Stimulated activated CD8-positive, alpha-beta memory T cell treated with anti-CD3 and anti-CD28 coated beads, Interleukin-4, amount 100 ng/mL, for 4 hours (primary cell): ENCODE measurements at places on chromosomes 1 and 21.

DNA sequence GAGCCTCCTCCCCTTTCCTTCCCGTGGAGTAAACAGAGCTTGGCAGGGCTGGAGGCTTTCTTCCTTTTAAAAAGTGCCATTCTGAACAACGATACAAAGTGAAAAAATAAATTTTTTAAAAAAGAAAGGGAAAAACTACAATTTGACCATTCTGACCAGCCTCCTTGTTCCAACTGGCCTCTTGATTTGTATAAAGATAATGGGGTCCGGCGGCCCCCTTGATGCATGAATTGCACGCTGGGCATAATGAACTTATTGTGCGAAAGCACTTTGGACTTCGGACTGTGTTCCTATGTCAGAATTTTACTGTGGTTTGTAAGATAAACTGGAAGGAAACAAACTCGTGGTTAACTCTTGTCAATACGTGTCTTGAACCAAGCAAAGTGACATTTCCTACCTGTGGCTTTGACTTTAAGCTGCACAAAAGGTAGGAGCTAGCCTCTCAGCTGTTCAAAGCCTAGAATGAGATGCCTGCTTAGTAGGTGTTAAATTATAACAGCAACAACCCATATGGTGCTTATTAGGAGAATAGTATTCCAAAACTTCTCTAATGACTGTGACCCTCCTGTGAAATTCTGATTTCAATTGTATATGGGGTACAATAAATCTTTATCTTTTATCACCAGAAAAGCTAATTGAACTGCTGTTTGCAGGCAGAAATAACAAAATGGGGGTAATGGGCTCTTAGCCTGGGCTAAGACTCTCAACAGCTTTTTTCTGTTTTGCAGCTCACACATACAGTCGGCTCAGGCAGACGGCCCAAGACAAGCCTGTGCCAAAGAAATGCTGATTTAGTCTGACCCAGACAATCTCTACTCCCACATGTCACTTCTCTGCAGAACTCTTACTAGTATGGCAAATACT is 9.3 kb downstream of the IRF2BP2 start:
- DNase-seq = no peak

GRCh38 chr21:38363693-38364092 is 106.9 kb downstream of the KCNJ15 start:
- DNase-seq = no peak

DNA sequence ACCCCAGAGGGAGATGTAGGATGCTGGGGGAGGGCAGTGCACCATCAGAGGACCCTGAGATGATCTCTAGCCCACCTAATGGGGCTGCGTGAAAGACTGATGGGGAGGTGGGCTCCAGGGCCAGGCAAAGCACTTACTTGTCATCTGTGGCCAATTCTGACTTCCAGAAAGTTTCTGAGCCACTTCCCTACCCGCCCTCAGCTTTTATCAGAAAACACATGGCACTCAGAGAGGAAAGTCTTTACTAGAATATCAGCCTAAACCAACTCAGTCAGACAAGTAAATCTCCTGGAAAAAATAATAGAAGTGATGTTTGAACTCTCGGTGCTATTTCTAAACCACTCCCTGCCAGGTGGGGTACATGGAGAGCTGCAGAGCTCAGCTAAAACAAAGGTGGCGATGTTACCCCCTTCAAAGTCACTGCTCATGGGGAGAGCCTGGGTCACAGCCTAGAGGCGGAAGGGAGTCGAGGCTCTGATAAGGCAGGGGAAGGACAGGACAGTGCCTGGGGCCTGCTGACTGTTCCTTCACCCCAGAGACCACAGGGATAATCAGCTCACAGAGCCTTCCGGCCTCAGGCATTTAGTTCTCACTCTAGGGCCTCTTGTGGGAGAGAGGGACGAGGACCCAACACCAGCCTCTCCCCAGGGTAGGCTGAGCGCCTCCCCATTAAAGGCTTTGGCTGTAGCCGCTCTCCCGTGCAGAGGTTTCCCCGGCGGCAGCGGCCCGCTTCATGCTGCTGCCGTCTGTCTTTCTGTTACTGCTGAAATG is 14.2 kb downstream of the SMIM12 start:
- DNase-seq = no peak

GRCh38 chr1:53943090-53943489 is 2.4 kb downstream of the IFT25 start:
- DNase-seq = no peak

DNA sequence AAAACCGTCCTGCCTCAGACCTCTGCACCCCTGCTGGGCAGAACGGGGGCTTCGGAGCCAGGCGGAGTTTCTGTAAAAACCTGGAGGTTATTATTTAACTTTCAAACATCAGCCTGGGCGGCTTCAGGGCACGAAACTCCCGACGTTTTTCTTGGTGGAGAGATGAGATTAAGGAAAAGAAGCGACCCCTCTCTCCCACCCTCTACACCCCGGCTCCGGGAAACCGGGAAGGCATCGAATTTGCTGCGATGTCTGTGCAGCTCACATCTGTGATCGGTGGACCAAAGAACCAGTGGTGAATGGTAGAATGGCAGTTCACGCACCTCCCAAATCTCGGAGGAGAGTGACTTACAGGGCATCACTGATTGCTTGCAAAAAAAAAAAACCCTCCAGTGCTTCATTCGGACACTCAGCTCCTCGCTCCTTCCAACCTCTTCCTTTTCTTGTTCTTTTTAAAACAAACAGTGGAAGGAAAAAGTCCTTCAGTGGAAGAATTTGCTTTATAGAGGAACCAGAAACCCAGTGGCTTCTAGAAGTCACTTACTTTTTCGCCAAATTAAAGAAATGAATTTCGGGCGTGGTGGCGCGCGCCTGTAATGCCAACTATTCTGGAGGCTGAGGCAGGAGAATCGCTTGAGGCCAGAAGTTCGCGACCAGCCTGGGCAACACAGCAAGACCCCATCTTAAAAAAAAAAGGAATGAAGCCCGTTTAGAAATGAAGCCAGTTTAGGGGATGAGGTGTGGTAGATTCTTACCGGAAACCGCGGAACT is 884 bp downstream of the PHACTR4 start:
- no peak for DNase-seq

DNA sequence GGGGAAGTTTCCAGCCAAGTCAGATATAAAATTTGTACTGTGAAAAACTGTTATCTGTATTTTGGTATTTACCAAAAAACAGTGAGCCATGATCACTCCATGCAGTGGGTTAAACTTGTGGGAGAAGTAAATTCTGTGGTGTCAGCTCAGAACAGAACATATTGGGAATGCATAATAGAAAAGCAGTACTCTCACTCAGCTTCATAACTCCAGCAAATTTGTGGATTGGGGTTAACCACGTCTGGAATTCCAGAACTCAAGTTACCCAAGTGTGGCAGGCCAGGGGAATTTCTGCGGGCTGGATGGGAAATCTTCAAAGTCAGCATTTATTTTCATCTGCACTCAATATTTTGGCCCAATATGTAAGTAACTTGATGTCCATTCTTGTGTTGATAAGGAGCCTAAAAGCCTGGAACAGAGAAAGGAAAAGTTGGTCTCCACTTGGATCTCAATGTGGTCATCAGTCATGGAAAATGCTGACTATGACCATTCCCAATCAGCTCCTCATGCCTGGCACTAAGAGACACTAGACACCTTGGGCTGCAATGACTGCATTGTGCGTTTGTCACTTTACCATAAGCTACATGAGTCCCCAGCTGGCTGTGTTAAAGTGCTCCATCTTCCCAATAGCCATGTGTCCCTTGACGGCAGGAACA is 39.1 kb upstream of the ENAH start:
- no peak for DNase-seq

DNA sequence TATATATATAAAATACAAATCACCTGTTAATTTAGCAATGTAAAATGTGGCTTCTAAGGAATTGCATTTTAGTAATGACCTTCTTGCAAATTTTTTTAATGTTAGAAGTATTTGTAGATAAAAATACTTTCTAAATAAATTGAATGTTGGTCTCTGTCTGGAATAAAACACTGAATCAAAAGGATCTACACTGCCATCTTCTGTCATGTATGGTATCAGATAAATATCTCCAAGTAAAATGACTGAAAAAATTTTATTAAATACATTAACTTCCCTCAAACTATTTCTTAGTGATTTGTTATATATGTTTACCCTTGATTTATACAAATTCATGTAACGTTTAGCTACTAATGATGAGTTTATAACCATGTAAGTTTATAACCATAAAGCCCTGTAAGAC is 2029.3 kb downstream of the MRPL39 start:
- DNase-seq = no peak

DNA sequence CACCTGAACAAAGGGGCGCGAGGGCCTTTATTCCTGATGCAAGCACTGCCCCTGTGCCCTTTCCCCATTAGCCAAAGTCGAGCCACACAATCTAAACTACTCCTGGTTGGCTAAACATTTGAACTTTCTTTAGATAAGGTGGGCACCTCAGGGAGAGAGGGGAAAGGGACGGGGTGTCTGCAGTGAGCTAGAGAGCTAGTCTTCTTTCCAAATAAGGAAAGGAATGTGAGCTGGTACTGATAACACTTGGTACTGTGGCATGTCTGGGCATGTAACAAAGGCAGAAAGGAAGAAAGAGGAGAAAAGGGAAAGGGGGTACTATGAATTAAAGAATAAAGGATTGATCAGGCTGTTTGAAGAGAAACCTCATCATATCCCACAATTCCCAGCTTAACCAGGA is 62.8 kb downstream of the OVGP1 start:
- DNase-seq = no peak

DNA sequence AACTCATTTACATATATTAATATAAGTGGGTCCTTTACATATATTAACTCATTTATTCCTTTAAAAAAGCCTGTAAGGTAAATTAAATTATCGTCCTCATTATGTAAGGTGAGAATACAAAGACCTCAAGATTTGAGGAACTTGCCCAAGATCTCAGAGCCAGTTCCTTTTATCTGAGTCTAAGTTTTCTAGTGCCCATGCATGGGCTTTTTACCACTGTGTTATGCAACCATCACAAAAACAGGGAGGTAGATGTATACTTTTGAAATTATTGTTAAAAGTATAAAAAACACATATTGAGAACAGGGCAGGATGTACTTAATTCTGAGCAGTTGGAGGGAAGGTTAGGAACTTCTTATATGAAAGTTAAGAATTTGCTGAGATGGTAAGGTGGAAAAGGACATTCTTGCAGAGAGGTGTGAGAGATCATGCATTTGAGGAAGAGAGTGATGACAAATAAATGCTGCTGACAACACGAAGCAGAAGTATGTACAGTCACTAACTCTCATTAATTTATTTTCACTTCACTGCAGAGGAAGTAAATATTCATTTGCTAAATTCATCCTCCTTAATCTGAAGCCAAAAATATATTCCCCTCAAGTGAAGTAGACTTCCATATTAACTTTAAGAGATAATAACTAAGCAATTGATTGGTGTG is 28.9 kb upstream of the LYPLAL1 start:
- DNase-seq = no peak

DNA sequence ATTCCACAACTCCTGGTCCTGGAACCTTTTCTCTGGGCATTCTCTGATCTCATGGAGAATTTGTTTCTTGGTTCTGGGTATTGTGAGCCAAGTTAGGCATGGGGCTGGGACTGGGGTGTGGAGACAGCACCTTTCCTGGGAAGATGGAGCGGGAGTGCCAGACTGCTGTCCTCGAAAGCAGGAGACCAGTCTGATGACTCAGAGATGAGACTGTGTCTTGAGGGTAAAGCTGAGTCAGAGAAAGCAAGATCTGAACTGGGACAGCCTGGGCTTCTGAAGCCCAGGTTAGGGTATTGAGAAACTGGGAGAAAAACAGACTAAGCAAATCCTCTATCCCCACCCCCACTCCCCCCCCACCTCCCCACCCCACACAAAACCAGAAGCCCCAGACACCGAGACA is 2.2 kb upstream of the KANK4 start:
- no peak for DNase-seq

- DNase-seq = no peak
These were observed 35.9 kb upstream of the MTMR11 start for GRCh38 chr1:149972547-149972946.

GRCh38 chr21:20661246-20661645 is 337.0 kb upstream of the NCAM2 start:
- no peak for DNase-seq

GRCh38 chr1:238466459-238466858 is 575.7 kb upstream of the ZP4 start:
- no peak for DNase-seq

- no peak for DNase-seq
These were observed 19.2 kb downstream of the EFCAB14 start for GRCh38 chr1:46699666-46700065.

- no peak for DNase-seq
These were observed 17.3 kb downstream of the LRRC52 start for GRCh38 chr1:165560883-165561656.

DNA sequence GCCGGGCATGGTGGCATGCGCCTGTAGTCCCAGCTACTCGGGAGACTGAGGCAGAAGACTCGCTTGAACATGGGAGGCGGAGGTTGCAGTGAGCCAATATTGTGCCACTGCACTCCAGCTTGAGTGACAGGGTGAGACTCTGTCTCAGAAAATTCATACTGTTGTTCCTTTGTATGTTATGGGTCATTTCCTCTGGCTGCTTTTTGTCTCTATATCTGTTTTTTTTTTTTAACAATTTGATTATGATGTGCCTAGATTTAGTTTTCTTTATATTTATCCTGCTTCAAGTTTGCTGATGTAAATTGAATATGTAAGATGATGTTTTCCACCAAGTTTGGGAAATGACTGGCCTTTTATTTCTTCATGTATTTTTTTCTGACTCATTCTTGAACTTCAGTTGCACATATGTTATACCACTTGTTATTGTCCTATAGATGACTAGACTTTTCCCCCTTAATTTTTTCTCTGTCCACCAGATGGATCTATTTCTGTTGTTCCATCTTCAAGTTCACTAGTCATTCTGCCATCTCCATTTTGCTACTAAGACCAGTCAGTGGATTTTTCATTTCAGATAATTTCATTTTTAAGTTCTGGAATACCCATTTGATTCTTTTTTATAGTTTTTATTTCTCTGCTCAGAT is 173.5 kb downstream of the GALNT2 start:
- no peak for DNase-seq

DNA sequence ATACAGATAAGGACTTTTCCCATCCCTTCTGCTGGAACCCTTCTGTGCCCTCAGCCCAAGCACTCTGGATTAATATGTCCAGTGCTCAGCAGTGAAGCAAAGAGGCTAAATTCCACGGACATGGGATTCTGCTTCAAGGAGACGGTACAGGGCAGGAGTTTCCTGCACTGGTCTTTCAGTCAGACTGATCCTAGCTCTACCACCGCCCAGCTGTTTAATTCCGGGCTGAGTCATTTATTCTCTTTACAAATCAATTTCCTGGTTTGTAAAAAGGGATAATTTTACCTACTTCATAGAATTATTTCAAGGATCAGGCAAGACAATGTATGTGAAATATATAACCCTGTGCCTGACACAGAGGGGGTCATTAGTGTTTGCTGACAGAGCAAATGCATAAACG is 41.6 kb upstream of the NRDC start:
- DNase-seq = no peak
